Transverse colon (tissue), 4 donors: ENCODE measurements at places on chromosomes 5 and 9.

GRCh38 chr9:38756702-38757101, 36.8 kb upstream of the FAM240B start:
- no peak for DNase-seq

DNA sequence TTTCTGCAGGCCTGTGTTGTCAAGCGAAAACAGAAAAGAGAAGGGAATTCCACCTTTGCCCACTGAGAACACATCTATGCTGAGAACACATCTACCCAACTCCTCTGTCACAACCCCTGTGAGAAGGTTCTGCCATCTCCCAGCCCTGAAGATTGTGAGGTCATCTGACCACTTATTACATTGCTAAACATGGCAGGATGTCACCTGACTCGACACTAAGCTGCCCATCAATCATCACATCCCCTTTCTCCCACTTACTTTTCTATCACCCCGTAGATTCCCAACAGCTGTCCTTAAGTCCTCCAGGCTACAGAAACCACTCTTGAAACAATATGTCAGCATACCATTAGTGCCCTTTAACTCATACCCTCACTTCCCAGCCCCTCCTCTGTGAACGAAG, 64.2 kb upstream of the PRSS3 start:
- no peak for DNase-seq

DNA sequence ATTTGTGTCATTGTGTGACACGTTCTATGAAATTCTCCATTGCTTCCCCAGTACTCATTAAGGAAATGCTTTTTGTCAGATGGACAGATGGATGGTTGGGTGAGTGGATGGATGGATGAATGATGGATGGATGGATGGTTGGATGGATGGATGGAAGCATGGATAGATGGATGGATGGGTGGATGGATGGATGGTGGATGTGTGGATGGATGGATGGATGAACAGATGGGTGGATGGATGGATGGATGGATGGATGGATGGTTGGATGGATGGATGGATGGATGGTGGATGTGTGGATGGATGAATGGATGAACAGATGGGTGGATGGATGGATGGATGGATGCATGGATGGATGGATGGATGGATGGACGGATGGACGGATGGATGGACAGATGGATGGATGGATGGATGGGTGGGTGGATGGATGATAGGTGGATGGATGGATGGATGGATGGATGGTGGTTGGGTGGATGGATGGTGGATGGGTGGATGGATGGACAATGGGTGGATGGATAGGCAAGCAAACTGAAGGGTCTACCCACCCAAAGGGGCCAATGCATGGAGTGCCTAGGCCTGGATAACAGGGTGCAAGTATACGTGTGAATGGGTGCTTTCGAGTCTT, 24.0 kb upstream of the GTF3C5 start:
- no peak for DNase-seq

GRCh38 chr5:172534229-172535107, 80.1 kb upstream of the SH3PXD2B start:
- peak; percentile 69 for DNase-seq

GRCh38 chr5:17944046-17944445, 309.8 kb downstream of the TAF11L14 start:
- no peak for DNase-seq

DNA sequence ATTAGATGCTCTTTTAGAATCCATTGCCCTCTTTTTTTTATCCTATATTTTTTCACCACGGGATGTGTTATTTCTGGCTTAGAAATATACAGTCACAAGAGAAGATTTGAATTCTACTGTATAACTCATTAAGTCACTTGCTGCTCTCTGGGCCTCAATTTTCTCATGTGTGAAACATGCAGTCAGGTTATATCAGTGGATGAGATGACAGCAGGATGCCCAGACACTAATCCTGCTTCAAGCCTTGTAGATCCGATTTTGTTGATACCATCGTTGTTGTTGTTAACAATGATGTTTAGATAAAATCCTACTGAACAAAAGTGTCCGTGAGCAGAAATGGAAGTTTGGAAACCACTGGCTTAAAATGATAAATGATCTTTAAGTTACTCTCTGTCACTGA, 421.9 kb upstream of the DMAC1 start:
- DNase-seq = no peak

DNA sequence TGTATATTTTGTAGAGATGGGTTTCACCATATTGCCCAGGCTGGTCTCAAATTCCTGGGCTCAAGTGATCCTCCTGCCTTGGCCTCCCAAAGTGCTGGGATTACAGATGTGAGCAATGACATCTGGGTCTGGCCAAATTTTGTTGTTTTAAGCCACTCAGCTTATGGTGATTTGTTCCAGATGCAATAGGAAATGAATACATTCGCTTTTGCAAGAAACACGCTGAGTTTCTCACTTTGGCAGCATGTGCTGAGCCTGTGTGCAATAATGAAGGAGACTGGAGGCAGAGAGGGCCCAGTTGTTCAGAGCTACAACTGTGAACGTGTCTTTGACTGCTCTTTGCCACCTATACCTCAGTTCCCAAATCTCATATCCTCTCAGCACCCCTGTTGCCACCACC, 56.4 kb downstream of the KIF4B start:
- no peak for DNase-seq

GRCh38 chr5:88405783-88406182, 137.1 kb upstream of the TMEM161B start:
- no peak for DNase-seq

DNA sequence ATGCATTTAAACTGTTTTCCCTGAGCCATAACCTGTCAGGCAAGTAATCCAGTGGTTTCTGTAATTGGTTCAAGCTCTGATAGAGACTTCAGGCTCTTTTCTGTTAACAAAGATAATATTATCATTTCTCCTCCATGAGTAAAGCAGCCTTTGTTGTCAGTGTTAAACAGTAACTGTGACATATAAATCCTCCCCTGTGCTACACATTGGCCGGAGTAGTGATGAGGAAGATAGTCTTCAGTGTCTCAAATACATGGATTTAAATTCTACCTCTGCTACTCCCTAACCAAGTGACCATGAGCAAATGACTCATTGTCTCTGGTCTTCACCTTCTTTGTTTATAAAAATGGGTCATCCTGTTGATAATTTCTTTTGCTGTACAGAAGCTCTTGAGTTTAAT, 615.5 kb upstream of the CHD1 start:
- DNase-seq = no peak

GRCh38 chr5:143610946-143611345, 201.0 kb upstream of the HMHB1 start:
- no peak for DNase-seq
